ENCODE measurements at places on chromosomes 1 and 21.

DNA sequence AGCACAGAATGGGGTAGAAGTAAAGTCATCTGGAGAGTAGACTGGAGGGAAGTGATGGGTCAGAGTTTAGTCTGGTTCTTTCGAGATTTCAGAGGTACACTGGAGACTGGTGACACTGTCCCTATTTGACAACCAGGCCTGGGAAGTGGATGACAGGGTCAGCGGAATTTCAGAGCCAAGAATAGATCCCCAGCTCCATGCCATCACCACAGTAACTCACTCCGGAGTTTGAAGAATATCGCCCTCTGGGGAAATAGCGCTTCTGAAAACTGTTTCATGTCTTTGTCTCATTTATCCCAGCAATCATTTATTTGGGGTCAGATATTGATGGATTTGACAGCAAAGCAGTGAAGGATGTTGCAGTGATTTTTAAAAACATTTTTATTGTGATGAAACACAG lies 7.6 kb upstream of the NFASC start:
- DNase-seq = no peak

GRCh38 chr1:167294528-167294927 lies 73.8 kb downstream of the POU2F1 start:
- peak; percentile 15 for DNase-seq

DNA sequence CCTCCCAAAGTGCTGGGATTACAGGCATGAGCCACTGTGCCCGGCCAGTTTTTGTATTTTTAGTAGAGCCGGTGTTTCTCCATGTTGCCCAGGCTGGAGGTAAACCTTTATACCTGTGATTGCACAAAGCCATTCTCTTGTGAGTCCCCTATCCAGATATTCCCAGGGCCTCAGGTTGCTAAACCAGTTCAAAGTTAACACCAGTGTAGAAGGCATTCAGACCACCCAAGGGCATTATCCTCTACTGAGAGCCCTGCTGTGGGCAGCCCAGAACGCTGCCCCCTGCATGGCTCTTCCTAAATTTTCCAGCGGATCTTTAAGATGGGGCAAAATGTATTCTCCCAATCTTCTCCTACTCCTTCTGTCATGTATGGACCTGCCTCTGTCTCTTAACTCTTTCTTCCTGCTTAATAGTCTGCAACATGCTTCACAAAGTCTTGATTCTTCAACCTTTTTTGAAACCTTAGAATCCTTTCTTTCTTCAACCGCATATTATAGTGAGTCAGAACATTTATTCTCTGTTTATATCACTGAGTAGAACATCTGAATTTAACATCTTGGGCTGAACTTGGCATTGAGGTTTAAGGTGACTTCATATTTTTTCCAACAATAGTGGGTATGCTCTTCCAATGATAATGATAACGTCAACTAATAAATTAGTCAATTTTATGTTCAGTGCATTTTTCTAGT lies 36.0 kb downstream of the UBE4B start:
- no peak for DNase-seq

- DNase-seq = no peak
These were observed 5.7 kb upstream of the TMEM167B start for GRCh38 chr1:109084563-109085517.

GRCh38 chr1:100377590-100378361 lies 25.5 kb downstream of the CDC14A start:
- no peak for DNase-seq

- DNase-seq = no peak
These were observed 208.1 kb upstream of the MAP1LC3C start for GRCh38 chr1:242206994-242207393.

GRCh38 chr1:51732701-51733425 lies 116.0 kb downstream of the OSBPL9 start:
- no peak for DNase-seq

DNA sequence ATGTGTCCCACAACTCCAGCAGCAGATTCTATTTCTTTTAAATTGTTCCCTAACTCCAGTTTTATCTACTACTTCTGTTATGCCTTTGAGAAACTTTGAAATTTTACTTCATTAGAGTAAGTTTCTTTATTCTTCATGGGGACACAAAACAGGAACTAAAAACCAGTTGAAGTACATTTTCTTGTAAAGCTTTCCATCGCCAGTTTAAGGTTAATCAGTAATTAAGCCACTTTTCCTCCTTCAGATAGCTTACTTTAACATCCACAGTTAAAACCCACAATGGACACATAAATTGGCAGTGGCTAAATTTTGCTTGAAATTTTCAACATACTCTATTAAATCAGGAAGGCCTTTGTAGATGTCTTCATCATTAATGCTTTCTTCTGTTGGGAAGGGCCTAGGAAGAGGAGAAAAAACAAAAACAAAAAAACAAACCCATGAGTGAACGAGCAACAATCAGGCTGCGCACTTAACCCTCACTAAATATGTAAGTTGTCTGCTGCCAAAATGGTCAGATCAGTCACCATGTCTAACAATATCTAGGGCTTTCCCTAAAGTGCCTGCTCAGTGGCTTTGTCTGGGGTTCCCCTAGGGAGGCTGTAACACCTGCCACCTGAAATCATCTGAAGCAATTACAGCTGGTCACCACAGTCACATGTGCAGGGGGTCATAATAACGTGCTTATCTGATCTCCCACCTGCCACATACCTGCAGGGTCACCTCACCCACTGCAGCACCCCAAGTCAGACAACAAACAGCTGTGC lies 187.9 kb downstream of the VAV3 start:
- no peak for DNase-seq

DNA sequence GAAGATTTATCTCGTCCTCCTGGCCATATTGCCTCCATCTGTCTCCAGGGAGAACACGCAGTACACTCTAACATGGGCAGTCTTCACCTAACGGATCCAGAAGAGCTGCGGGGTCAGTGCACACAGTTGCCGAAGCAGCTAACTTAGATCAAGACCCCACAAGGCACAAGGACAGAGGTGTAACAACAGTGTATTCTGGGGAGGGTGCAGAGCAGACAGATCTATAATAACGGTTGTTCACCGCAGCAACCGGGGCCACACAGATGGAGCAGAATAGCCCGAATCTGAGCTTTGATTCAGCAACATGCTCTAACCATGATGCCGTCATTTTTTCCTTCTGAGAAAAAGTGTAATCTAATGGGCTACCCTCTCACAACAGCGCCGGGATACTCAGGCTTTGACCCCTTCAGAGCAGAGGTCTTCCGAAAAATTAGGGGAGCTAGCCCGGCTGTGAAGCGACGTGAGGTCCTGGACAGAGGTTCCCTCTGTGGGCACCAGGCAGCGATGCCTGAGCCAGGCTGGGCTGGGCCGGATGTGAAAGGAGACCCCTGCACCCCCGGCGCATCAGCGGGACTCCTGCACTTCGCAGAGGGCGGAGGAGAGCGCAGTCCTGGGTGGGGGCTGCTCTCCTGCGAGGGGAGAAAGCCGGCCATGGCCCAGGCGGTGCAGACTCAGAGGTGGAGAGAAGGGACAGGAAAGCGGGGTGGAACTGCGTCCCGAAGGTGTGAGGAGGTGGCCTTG lies 57.5 kb downstream of the BCL9 start:
- DNase-seq = no peak

GRCh38 chr1:28329395-28330153 lies 734 bp downstream of the MED18 start:
- peak; percentile 38 for DNase-seq

DNA sequence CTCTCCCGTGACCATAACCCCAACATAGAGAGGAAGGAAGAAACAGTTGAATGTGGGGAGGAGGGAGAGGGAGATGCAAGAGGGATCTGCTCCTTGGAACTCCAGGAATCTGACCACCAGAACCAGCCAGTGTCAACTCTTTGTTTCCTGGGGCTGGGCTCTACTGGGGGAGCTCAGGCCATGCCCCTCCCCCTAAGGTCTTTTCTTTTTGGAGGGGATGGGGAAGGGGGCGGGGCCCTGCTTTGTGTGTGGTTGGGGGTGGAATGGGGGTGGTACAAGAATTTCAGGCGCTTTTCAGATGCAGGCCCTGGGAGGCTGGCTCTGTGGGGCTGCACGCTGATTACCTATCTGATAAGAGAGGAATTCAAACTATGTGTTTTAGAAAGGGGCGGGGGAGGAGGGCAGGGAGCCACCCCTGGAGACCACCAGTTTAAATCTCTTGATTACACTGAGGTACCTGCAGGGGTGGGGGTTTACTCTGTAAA lies 8.3 kb downstream of the LIN28A start:
- no peak for DNase-seq

DNA sequence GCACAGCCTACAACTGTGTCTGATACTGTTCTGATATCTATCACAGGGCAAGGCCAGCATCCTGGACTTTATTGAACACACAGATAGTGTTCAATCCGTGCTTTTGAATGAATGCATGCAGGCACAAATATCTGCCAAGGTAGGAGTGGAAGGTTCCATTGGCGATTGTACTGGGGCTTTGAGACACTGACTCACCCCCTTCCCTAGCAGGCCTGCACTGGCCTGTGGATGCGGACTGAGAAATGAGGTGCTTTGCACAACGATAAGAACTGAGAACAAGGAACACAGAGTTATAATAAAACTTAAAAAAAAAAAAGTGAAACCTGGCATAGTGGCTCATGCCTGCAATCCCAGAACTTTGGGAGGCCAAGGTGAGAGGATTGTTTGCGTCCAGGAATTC lies 62.4 kb upstream of the NGF start:
- DNase-seq = no peak

DNA sequence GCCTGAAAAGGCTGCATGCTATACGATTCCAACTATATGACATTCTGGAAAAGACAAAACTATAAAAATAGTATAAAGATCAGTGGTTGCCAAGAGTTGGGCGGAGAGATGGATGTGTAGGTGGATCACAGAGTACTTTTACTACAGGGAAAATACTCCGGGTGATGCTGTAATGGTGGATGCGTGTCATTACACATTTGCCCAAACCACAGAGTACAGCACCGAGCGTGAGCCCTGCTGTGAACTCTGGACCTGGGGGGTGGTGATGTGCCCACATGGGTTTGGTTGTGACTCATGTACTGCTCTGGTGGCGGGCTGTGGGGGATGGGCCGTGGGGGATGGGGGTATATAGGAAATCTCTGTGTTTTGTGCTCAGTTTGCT lies 162.7 kb upstream of the COL6A1 start:
- no peak for DNase-seq

- DNase-seq = peak; percentile 35
These were observed 7.7 kb downstream of the RPE65 start for GRCh38 chr1:68442006-68442405.

DNA sequence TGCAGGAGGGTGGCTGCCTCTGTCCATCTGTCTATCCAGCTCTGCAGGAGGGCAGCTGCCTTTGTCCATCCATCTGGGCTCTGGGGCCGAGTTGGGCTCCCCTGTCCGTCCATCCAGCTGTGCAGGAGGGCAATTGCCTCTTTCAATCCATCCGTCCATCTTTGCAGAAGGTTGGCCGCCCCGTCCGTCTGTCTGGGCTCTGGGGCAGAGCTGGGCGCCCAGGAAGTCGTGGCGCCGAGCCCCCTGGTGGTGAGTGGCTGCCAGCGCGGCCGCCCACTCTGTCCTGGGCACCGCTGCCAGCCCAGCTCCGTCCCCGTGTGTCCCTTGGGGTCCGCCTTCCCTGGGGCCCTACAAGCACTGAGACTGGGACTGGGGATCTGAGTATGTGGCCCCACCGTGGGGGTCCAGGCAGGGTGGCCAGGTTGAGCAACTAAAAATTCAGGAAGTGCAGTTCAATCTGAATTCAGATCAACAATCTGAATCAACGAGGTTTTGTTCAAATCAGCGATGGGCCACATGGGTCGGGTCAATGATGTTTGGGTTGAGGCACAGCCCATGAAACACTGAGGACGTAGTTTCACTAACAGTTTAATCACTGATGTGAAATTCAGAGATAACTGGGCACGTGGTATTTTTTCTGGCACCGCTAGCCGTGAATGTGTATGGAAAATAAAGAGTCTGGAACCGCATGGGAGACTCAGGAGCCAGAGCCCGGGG lies 99.1 kb upstream of the ACTRT2 start:
- no peak for DNase-seq

DNA sequence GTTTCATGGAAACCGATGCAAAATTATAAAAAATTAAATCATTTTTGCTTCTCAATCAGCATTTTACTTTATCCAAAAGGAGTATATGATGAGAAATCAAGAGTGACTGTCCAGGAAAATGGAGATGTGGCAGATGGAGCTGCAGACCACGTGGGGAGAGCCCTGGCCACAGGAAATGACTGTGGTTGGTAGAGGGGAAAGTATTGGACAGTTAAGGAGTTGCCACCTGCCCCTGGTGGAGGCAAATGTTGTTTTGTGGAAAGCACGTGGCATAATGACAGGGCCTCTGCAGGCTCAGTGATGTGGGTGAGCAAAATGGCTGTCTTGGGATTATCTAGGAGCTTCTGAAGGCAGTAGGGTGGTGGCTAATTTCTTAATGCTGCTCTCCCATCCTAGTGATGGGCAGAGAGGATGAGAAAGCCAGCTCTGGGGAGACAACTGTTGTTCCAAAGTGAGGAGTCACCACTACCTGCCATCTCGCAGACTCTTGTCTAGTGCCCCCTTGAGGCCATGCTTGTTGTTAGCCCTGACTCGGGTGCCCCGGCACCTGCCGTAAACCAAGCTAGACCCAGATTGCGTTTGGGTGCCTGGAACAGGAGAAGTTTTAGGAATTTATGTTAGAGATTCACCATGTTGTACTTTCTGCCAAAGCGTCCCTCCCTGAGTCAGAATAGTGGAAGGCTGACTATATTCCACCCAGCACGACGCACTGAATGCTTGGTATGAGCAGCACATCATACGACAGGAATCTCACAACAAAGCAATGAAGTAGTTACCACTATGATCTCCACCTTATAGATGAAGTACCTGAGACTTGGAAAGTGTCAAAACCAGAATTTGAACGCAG lies 144.0 kb downstream of the ROR1 start:
- peak; percentile 46 for DNase-seq

- DNase-seq = no peak
These were observed 2.1 kb downstream of the SELENBP1 start for GRCh38 chr1:151370211-151370911.

GRCh38 chr1:35708441-35708921 lies 10.2 kb downstream of the C1orf216 start:
- DNase-seq = peak; percentile 63

DNA sequence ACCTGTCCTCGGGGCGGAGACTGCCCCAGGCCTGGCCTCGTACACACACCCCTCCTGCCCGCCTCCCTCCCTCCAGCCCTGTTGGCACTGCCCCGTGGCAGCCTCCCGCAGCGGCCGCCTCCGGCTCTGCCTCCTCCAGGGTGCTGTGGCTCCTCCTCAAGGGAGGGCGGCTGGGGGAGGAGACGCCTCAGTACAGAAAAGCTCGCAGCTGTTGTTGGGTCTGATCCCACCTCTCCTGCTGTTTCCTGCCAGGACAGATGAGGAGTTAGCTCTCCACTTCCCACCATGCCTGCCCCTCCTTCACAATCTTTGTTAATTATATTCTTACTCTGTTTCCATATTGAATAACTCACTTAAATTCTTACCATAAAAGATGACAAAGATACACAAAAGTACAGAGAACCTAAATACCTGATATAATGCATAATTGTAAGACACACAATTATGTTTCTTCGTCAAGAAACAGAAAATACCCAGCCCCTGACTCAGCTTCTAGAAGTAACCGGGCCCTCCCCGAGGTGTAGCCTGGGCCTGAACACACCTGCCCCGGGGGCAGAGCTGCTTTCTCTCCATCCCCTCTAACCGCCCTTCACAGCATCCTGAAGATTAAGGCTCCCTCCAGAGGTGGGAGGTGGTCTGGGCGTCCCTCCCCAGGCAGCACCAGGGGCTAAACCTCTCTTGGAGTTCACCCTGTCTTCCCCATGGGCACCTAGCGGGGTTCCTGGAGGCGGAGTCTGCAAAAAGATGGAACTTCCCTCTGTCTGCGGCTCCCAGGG lies 30.6 kb upstream of the COL6A1 start:
- DNase-seq = no peak

GRCh38 chr1:22976461-22977243 lies 4.0 kb upstream of the LACTBL1 start:
- DNase-seq = peak; percentile 89
